ENCODE measurements at places on chromosomes 2 and 18. TPM values are rescaled to one million over a fixed set of nuclear protein-coding genes. Genes with fewer than 3 reads are reported as not detected.
A peak's percentile ranks its signal among the peaks of the same experiment; 100 is the strongest.

GRCh38 chr2:18588802-18589201 is 567 bp downstream of the NT5C1B start:
- DNase-seq: no peak

GRCh38 chr2:149357058-149357457 is 26.7 kb downstream of the LYPD6 start:
- DNase-seq: no peak

GRCh38 chr2:240568678-240569522 is 616 bp downstream of the RNPEPL1 start:
- no peak for DNase-seq

DNA sequence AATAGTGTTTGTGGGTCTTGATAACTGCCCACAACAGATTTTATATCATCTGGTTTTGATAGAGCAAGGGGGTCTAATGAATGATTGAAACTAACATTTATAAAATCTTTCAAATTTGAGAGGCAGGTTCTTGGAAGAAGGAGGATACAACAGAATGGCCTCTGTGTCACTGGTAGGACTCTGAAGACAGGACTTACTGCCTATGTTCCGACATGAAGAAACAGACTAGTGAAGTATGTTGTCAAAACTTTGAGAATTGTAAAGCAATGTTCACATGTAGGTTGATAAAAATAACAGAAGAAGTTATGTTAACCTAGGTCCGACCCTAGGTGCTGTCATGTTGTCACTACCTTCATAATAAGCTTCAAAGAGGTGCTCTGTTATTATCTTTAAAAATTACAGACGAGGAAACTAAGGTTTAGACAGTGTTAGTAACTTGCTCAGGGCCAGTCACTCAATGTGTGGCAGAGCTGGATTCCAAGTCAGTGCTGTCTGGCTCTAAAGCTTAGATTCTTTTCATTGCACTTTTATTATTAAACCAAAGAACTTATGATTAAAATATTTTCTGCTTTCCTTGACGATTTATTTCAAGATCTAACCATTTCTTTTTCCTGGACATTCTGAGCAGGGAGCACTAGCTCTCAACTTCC is 146.2 kb downstream of the RPIA start:
- DNase-seq: no peak

GRCh38 chr2:208069186-208069585 is 43.9 kb upstream of the PLEKHM3 start:
- DNase-seq: no peak

- DNase-seq: peak; percentile 39
These were observed 491.0 kb downstream of the CDH2 start for GRCh38 chr18:27685807-27686412.

BOK gene
- 117 TPM for total RNA-seq
